ENCODE measurements at places on chromosomes 3 and 15.

- DNase-seq, result no peak
Measured at GRCh38 chr3:193305356-193305755, 64.3 kb downstream of the PLAAT1 start.

- no peak for DNase-seq
Measured at GRCh38 chr15:38609097-38609738, 44.6 kb upstream of the RASGRP1 start.

DNA sequence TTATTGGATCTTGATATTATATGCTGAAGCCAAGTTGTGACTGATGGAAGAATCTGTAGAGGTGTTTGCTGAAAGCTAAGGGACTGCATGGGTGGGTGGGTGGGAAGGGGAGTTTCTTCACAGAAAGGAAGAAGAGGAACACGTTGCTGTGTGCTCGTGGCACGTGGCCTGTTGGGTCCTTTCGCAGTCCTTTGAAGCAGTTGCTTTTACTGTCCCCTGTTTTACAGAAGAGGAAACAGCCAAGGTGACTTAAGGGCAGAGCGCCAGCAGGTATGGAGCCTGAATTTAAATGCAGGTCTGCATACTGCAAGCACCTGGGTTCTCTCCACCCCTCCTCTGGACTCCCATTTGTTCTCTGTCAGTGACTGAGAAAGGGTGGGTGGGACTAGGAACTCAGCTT is 59.4 kb upstream of the PRR23C start:
- no peak for DNase-seq

DNA sequence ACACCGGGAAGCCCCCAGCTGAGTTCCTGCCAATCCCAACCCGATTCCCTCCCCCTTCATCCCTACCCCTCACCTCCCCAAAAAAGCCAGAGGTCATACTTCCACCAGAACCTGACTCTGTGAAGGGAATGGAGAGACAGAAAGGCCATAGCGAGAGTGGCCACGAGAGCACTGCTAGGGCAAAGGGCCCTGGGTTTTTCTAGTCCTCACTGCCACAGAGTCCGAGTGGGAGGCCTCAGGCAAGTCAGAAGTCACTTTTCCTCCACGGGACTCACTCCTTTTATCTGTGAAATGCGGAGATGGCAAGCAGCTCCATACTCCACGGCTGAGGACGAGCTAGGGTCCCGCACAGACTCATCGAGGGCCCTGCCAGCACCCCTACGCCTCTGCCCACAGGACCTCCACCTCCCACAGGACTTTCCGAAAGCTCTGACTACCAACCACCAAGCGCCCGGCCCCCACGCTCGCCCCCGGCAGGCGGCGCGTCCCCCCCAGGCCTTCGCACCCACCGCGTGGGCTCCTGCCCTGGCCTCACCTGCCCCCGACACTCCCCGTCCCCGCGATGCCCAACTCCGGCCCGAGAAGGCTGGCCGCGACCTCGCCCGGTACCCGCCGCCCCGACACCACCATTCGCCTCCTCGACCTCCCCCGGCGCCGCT is 792 bp downstream of the ATP13A3 start:
- peak; percentile 16 for DNase-seq

GRCh38 chr3:13617981-13618380 is 69.1 kb downstream of the FBLN2 start:
- no peak for DNase-seq

DNA sequence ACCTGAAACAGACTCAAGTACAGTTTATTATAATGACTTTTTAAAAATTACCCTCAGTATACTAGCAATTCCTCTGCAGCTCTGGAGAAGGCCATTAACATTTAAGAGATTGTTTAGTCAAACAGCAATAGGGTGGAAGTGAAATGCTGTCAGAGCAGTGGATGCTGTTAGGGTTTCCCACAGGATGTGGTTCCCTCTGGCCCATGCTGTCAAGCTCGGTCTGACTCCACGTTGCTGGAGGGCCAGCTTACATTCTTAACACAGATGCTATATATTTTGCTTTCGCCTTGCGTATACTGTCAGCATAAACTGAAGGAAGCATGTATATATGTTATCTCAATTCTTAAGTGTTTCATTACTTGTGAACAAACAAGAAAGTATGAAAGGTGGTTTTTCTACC is 231.1 kb upstream of the COL8A1 start:
- no peak for DNase-seq

DNA sequence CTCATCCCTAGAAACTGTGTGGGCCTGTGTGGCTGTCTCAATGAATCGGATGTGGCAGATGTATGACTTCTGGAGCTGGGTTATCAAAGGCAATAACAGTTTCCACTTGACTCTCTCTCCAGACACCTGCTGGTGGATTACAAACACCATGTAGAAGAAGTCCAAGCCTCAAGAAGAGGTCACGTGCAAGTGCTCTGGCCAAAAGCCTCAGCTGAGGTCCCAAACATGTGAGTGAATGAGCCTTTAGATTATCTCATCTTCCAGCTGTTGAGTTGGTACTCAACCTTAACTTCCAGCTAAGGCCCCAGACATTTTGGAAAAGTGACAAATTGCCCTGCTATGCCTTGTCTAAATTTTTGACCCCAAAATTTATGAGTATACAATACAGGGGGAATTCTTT is 42.7 kb upstream of the IL12A start:
- no peak for DNase-seq

- DNase-seq, result no peak
Measured at GRCh38 chr3:123353850-123354233, 95.0 kb downstream of the ADCY5 start.

GRCh38 chr3:9395570-9396300 is 1.7 kb upstream of the SETD5 start:
- no peak for DNase-seq

DNA sequence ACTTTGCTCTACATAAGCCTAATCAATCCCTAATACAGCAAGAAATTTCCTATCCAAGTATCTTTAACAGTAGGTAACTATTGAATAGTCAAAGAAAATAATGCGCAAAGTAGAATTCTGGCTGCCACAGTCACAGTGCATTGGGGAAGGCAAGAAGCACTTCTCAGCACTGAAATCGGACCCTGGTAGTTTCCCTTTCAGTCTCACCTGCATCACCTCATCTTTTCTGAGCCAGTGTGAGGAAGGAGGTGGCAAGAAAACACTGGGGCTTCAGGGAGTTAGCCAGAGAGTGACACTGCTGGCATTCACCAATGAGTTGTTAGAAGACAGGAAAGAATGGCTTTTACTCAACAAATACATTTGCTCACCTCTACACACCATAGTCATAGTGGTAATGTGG is 8.3 kb downstream of the TRIM42 start:
- no peak for DNase-seq

- no peak for DNase-seq
Measured at GRCh38 chr15:44956388-44956787, at the start of gene TERB2. TERB2 (plus strand) TSS chr15:44956687; CDS start chr15:44956719, 32 bp downstream.

DNA sequence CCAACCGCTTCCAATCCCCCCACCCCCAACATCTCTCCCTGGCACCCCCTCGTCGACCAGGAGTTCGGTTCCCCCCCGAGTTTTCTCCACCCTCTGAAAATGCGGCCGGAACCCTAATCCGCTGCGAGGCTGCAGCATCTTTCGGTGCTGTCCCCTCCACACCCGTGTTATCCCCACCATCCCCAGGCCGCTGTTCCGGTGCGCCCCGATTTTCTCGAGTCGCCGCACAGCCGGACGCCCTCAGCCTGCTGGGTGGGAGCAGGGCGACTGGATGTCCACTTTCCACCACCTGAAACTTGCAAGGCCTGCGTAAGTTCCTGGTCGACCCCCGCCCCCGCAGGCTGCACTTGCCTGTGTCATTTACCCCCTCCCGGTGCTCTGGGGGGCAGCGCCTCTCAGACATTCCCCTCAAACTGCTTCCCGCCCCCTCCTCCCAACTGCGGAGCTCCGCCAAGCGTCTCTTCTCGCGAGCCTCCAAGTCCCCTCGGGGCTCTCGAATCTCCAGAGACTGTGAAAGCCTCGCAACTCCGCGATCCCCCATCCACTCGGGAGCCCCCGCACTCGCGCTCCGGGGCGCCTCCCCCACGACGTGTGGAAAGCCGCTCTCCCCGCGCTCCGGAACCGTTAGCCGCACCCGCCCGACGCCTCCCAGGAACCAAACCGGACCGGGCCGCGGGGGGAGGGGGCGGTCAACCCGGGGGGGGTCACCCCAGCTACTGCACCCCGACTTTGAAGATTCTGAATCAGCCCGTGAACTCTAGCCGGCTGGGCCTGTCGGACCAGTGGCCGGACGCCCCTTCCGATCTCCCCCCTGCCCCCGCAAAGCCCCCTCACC is 566 bp downstream of the ETV5 start:
- no peak for DNase-seq

DNA sequence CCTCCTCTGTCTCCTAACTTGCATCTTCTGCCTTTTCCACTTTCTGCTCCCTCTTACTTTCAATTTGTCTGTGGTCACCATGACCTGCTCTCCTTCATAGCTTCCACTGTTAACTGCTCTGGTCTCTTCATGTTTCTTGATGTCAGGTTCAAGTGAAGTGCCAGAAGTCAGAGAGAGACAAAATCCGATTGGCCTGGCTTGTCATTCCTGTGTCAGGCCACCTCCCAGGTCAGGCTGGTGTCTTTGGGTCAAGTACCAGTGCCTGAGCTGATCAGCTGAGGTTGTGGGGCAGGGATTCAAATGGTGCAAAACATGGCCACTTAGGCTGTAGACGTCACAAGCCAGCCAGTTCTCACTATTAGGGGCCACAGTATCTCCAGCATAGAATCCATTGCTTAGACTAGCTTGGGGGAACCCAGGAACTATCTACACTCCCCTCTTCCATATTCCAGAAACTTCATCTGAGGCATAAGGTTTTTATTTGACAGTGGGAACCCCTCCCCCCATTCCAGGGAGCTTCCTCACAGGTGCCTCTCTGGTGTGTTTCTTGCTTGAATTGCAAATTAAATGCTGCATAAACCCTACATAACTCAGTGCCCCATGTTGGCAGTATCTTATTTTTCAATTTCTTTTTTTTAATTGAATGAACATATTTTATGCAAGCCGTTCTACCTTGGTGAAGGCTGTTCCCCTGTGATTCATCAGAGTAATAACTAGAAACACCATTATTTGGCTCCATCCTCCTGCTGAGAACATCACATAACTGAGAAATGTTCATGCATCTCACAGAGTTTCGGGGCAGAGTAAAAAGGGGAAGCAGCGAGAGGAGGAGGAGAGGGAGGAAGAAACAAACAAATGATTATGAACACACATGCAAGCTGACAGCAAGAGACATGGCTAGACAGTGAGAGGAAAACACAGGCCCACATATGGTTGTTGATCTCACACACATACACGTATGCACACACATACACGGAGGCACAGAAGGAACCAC is 175.8 kb downstream of the TLE3 start:
- no peak for DNase-seq

- no peak for DNase-seq
Measured at GRCh38 chr15:39079296-39079847, 501.5 kb upstream of the THBS1 start.

DNA sequence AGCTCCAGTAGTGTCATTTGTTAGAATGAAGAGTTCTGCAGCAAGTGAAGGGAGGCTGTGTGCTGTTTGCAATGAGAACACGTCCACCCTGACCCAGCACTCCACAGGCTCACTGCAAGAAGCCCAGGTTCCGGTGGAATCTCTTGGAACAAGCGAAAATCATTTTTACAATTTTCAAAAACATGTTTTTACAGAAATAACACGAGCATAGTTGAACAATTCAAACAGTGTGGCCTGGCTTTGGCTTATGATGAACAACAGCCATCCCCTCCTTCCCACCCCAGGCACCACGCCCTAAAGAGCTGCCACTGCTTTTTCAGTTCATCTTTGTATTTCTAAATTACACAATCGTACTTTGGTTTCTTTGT is 59.5 kb upstream of the KY start:
- no peak for DNase-seq

DNA sequence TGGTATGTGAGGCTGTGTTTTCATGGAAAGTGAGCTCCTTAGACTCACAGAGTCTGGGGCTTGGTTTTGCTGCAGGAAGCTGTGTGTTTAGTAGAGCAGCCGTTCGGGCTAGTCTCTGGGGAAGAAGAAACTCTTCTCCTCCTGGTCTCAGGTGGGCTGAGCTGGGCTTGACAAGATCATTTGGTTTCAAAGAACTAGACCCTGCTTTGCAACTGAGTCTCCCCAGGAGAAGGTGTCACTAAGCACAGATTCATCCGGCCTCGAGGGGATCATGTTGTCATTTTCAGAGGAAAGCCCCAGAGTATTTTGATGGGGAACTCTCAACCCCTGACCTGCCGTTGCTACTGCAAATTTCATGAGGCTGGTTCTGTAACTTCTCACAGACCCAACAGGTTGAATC is 188.5 kb downstream of the FAM43A start:
- DNase-seq, result no peak

GRCh38 chr3:35537265-35537664 is 102.1 kb upstream of the ARPP21 start:
- no peak for DNase-seq

GRCh38 chr15:85592148-85592547 is 202.6 kb downstream of the KLHL25 start:
- no peak for DNase-seq

DNA sequence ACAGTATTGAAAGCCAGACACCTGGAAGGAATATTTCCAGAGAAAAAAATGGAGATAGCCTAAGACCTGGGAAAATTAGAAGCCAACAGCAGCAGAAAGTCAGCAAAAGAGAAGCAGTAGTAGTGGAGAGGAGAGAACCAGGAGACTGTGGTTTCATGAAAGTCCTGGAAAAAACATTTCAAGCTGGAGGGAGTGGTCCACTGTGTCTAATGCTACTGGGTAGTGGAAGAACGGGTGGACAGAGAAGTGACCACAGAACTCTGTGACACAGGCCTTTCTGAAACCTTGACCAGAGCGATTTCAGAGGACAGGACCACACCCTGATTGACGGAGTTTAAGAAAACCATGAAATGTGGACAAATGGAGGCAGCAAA is 15.3 kb upstream of the SH3BP5 start:
- DNase-seq, result no peak

- DNase-seq, result no peak
Measured at GRCh38 chr15:31352911-31353811, 26.5 kb downstream of the KLF13 start.

DNA sequence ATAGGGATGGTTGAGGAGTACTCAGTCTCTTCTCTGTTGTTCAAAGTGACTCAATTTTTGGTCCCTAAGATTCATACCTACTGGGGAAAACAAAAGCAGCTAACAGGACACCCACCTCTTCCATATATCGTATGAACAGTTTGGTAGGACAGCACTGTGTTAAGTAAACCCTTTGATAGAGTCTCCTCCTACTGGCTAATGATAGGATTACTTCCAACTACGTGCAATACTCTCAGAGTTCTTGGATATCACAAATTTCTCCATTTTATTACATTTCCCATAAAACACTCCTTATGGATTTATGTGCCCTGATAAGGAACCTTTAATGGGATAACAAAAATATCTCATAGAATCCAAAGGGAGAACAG is 200.2 kb upstream of the GOLGA6L4 start:
- DNase-seq, result no peak

DNA sequence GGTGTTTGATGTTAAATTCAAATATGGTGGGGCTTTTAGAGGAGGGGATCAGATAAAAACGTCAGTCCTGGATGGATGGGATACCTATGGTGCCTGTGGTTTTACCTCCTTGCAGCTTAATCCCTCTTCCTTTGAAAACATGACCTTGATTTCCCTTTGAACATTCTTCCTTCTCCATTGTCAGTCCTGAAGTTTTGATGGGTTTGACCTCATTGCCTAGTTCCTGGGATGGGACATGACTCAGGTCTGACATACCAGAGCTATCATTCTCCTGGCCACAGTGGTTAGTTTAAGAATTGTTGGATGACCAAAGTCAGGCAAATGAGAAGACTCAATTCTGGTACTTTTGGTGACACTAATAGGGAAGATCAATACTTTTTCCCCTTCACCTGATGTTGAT is 87.2 kb downstream of the PRICKLE2 start:
- no peak for DNase-seq

- no peak for DNase-seq
Measured at GRCh38 chr15:58748040-58748851, 1.3 kb downstream of the ADAM10 start.

Data from activated T-helper 1 cell treated with Interleukin-2 at 50 U/mL for 16 hours (primary cell).